ENCODE measurements at places on chromosomes 4 and X. TPM values are rescaled to one million over a fixed set of nuclear protein-coding genes. Genes with fewer than 3 reads are reported as not detected.

CPLX1 gene
- total RNA-seq: 2.0 TPM

WWC2 gene
- total RNA-seq: 12.5 TPM

S100P gene
- total RNA-seq: 2.0 TPM

ETDB gene
- total RNA-seq: not detected

NXF2B gene
- total RNA-seq: not detected

GLRA2 gene
- total RNA-seq: 86.8 TPM

NPY1R gene
- 129 TPM for total RNA-seq

COL4A6 gene
- total RNA-seq: 3.2 TPM

SMC1A gene
- total RNA-seq: 23.4 TPM

CORIN gene
- total RNA-seq: 0.49 TPM

LGI2 gene
- 0.98 TPM for total RNA-seq

PABPC4L gene
- 0.74 TPM for total RNA-seq

DSPP gene
- under 0.01 TPM for total RNA-seq

PDE5A gene
- total RNA-seq: 14.8 TPM

TEX11 gene
- under 0.01 TPM for total RNA-seq

SSX1 gene
- total RNA-seq: not detected

FAAH2 gene
- 3.7 TPM for total RNA-seq

PTTG2 gene
- total RNA-seq: not detected

GC gene
- not detected for total RNA-seq

MAGEA8 gene
- not detected for total RNA-seq

PHOX2B gene
- not detected for total RNA-seq

CXCL3 gene
- not detected for total RNA-seq

All from temporal lobe (tissue), 4 donors.